ENCODE measurements at places on chromosomes 6 and 20.
A peak's percentile ranks its signal among the peaks of the same experiment; 100 is the strongest.

DNA sequence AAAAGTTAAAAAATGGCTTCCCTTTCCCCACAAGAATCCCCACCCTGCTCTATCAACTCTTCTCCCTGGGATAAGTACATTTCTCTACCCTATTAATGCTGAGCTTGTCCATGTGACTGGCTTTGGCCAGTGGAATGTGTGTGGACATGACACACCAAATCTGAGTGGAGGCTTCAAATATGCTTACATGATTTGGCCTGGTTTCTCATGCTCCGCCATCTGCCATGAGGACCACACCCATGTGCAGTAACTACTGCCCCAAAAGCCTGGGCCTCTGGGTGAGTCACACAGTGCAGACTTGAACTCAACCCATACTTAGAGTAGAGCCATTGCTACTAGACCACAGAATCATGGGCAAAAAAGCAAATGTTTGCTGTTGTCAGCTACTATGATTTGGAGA is 65.4 kb downstream of the PRND start:
- peak; percentile 41 for DNase-seq

DNA sequence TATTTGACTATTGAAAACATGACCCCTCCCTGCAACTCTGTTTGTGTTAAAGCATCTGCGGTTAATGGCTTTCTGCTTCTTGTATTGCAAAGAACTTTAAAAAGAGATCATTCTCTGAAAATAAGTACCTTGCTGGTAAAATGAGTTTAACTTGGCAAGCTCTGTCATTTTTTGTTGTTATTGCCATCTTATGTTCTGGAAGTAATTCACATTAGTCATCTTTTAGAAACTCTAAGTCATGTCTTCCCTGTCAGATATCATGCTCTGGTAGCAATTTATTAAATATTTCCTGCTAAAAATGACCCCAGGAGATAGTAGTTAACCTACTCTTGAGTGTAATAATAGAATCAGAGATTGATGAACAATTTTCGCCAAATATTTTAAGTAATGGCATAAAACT is 890.6 kb downstream of the KIF16B start:
- no peak for DNase-seq

DNA sequence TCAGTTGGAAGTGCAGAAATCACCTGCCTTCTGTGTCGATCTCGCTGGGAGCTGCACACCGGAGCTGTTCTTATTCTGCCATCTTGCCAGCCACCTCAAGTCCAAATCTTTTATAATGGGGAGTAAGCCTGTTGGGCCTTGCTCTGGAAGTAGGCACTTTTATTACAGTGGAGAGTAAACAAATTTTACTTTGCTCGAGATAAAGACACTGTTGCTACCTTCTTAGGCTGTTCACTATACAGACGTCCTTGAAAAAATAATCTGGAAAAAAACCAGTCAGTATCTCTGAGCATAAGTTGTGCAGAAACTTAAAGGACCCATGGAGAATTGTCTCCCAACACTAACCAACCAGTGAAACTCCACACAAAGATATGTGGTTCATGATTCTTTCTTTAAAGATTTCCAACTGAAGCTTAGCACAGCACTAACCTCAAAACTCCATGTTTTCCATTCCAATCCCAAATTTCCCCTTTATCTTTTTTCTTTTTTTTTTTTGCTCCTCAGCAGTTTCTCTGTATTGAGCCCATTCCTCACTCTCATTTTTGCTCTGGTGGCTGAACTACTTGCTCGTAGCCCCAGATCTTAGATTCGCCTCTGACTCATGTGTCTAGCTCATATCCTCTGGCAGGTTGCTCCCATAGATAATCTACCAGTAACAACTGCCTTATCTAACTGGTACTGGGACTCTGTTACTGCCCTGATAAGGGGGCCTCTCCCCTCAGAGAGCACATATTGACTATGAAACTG is 34.3 kb upstream of the COL9A1 start:
- DNase-seq = no peak

- no peak for DNase-seq
Observed at GRCh38 chr6:48613231-48613949, 502.4 kb upstream of the PTCHD4 start.
